Right ventricle myocardium superior (tissue), 1 donor: ENCODE measurements at places on chromosomes 4 and X. TPM values are rescaled to one million over a fixed set of nuclear protein-coding genes. Genes with fewer than 3 reads are reported as not detected.

The ITIH6 gene
- total RNA-seq: not detected

The ODAPH gene
- total RNA-seq: not detected

The TRAM1L1 gene
- 0.56 TPM for total RNA-seq

The PACRGL gene
- total RNA-seq: 6.1 TPM

The HERC5 gene
- 1.5 TPM for total RNA-seq

The MAML3 gene
- 2.4 TPM for total RNA-seq

The FAM241A gene
- total RNA-seq: 7.4 TPM

The ART3 gene
- 164 TPM for total RNA-seq

The MPC1L gene
- total RNA-seq: not detected

The ABLIM2 gene
- total RNA-seq: 26.8 TPM

The F9 gene
- not detected for total RNA-seq

The SERTM2 gene
- not detected for total RNA-seq

The CENPVL1 gene
- total RNA-seq: not detected

The TRIM61 gene
- 2.0 TPM for total RNA-seq

The C1QTNF7 gene
- 1.9 TPM for total RNA-seq

The CPEB2 gene
- total RNA-seq: 26.2 TPM

The MAGEA9B gene
- total RNA-seq: not detected

The RASSF6 gene
- not detected for total RNA-seq

The CXorf49B gene
- total RNA-seq: not detected
